ENCODE measurements at places on chromosomes 7 and 10.

DNA sequence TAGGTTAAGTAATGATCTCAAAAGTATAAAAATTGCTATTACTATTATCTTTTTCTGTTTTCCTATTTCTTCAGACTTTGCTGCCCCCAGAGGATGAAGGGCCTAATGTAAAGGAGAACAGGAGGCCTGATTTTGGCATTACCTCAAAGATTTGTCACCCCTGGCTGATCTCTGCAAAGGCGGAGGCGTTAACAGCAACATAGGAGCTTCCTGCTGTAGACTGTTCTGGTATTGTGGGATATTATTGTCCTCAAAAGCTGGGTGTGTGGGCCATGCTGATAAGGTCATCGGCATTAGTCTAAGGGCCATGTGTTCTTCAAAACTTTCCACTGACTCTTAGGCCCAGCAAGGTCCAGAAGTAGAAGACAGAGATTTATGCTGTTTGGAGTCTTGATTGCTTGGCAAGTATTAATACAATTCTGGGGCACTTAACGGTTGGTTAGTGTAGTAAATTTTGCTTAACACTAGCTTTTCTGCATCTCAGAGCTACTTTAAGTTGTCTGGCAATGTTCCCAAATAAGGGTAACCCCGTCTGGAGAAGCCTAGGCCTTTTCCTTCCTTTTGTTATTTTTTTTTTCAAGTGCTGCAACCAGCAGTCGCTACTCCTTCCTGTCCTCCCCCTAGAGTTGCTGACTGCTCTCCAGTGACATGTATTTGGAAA lies 14.0 kb upstream of the ENTPD1 start:
- DNase-seq = no peak

- no peak for DNase-seq
Observed at GRCh38 chr7:98500764-98501163, 99.9 kb upstream of the BAIAP2L1 start.

GRCh38 chr10:133393401-133394063 lies 425 bp upstream of the MTG1 start:
- DNase-seq = no peak

DNA sequence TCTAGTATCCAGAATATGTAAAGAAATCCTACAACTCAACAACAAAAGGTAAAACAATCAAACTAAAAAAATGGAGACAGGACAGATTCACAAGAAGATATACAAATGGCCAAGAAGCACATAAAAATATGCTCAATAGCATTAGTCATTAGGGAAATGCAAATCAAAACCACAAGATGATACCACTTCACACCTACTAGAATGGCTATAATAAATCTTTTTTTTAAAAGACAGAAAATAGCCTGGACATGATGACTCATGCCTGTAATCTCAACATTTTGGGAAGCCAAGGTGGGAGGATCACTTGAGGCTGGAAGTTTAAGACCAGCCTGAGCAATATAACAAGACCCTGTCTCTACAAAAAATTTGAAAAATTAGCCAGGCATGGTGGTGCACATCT lies 27.9 kb upstream of the CHCHD3 start:
- no peak for DNase-seq

GRCh38 chr10:9275861-9276260 lies 1221.4 kb downstream of the GATA3 start:
- no peak for DNase-seq

DNA sequence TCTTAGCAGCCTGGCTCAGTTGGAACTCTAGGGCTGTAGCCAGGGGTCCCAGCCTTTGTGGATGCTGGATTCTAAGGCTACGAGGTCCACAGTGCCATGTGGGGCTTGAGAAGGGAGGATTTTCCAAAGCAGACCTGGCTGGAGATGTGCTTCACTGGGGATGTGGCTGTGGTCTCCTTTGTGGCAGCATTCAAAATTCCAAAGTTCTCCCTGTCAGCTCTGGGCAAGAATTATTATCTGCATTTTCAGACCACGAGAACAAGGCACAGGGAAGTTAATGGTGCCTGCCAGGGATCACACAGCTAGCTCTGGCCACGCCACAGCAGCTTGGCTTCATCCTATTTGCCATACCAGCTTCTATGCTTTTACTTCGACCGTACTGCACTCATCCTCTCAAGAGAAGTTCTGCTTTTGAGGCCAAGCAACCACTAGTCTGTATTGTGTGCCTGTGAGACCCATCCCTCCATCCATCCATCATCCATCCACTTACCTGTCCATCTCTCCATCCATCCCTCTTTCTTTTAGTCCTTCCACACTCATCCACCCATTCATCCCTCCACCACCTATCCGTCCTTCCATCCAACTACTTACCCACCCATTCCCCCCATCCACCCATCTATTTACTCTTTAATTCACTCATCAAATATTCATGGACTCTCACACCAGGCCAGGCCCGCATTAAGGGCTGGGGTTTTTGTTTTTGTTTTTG lies 71.5 kb downstream of the ZMIZ1 start:
- no peak for DNase-seq

DNA sequence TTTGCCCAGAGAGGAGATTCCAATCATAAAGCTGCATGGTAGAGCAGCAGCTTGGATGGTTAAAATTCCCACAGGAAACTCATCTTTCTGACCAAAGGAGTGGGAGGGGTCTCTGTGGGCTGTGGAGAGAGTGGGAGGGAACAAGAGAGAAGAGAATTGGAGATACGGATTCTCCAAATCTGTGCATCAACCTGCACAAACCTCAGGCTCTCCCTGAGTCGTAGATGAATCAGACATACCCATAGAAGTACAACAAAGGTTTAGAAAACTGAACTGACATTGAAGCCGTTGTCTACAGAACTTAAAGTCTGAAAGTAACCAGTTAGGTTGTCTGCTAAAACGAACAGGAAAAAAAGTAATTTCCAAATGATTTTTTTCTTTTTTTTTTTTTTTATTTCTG lies 41.9 kb downstream of the CYCS start:
- no peak for DNase-seq

- no peak for DNase-seq
Observed at GRCh38 chr7:71987200-71987767, 424.9 kb downstream of the CALN1 start.

- no peak for DNase-seq
Observed at GRCh38 chr10:29636178-29636577, 1.4 kb upstream of the SVIL start.

DNA sequence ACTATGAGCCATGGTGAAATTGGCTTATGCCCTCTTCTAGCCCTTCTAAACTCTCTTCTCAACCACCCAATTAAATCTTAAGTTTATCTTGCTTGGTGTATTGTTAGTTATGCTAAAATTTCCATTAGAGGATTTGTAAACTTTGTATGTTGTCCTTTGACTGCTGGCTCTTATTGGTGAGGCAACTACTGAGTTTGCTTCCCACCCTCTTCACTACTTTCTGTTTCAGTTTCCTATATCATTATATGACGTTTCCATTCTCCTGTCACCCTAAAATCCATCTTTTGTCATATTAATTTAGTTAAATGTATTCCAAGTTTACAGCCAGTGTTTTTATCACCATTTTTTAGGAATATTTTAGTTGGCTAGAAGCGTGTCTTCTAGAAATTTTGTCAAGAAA lies 80.9 kb upstream of the VWC2 start:
- DNase-seq = no peak

DNA sequence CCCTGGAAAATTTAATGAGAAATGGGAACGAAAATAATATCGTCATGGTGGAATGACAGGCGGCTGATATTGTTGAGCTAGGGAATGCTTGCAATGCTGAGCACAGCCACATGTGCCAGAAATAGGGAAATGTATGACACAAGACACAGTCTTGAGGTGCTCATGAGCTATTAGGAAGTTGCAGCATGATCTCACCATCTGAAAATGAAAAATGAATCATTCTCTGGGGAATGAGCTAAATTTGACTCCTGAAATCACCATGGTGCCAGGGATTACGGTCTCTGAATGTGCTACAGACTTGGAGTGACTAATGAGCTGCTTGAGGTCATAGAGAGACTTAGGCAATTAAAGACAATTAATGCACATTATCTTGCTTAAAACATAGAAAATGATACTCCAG lies 845.0 kb downstream of the CNTNAP2 start:
- DNase-seq = no peak

DNA sequence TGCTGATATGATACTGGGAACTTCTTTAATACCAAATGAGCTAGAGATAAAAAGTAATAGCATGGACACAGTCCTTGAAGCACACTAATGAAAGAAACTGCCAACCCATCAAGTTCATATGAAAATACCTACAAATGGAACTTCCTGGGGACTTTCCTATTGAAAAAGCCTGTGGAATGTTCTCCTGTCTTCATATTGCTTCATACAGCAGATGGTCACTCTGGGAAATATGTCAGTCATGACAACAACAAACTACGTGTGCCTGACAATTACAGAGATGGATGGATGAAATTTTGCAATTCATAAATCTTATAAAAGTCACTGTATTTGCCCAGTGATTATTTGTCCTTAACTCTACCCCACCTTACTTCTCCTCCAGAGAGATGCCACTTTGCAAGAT lies 106.6 kb upstream of the COL1A2 start:
- no peak for DNase-seq

- no peak for DNase-seq
Observed at GRCh38 chr10:108112218-108112617, 947.7 kb upstream of the SORCS1 start.

GRCh38 chr7:32611201-32612099 lies 116.2 kb downstream of the AVL9 start:
- no peak for DNase-seq

DNA sequence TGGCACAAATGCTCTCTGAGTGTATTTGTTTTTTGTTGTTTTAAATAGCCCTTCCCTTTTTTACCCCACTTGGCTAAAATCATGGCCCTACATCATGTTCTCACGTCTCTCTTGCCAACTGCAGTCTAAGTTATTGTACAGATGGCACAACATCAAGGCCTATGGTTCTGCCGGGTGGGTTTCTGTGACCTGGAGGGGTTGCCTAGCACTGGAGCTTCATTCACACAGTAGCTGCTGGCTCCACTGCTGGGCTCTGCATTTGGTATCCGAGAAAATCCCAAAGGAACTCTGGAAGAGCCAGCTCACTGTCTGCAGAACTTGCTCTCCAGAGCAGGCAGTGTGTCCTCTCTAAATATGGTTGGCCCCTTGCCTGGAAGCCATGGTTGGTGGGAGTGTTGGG lies 120.6 kb downstream of the LRRC4 start:
- no peak for DNase-seq

DNA sequence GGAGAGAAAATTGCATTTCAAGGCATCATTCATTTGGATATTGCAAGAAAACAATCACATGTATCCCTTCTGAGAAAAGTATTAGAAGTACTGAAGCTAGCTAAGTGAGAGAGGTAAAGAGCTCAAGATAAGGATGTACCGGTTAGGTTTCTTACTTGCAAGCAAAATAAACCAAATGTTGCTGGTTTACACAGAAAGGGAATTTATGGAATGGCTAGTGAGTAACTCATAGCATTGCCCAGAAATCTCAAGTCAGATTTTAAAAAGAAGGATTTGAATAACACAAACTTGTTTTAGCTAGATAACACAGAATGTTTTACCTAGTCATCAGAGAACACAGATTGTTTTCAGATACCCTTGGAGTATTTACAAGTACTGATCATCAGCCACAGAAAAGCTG lies 30.6 kb downstream of the KLHL7 start:
- DNase-seq = no peak

- DNase-seq = no peak
Observed at GRCh38 chr7:2488272-2488645, 12.1 kb upstream of the GRIFIN start.

GRCh38 chr7:27102581-27103442 lies at the start of gene HOXA2:
Gene HOXA2 (minus strand): TSS chr7:27102683. CDS start chr7:27102500, 183 bp downstream.
- no peak for DNase-seq

DNA sequence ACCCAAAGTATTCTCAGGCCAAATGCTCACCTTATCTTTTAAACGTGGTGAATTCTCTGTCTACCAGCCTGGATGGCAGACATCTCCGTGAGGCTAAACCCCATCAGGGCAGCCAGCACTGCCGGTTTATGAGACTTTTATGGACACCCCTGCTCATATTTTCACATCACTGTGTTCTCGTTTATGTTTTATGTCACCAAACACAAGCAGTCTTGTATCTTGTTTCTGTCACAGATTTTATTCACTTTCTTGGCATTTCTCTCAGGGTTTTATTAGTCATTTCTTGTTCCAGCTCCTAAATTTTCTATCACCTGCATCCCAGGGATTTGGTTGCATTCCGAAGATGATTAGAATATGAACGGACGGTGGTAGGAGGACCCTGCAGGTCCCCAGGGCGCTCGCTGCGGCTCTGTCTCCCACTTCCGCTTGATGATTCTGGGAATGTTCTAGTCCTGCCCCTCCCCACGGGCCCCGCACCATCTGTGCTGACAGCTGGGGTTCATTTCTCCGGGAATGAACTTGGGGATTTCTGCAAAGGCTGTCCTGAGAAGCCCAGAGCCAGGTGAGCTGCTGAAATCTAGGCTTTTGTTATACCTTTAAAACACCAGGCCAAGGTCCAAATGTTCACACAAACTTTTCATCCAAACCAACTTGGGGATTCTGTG lies 217.6 kb downstream of the GFRA1 start:
- no peak for DNase-seq

- no peak for DNase-seq
Observed at GRCh38 chr7:673681-674453, 52.6 kb upstream of the DNAAF5 start.

DNA sequence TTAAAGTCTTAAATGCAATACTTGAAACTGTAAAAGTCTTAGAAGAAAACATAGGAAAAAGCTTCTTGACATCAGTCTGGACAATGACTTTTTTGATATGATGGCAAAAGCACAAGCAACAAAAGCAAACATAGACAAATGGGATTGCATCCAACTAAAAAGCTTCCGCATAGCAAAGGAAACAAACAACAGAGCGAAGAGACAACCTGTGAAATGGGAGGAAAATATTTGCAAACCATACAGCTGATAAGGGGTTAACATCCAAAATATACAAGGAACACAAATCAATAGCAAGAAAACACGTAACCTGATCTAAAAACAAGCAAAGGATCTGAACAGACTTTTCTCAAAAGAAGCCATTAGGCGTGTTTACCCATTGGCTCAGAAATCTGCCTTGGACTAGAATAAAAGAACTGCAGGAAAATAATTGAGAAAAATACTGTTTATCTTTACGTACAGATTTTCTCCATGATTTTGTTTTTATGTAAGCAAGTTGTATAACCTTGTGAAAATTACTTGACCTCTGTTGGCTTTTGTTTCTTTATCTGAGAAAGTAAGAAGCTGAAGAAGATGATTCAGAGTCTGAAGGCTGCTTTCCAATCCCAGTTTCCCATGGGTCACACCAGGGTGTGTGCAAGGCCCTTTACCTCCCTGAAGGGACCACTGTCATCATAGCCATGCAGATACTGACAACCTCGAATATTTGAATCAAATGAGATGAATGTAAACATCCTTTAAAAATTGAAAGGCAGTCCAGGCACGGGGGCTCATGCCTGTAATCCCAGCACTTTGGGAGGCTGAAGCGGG lies 99.1 kb upstream of the LANCL2 start:
- DNase-seq = peak; percentile 53

- no peak for DNase-seq
Observed at GRCh38 chr7:47180516-47180826, 401.4 kb downstream of the TNS3 start.

DNA sequence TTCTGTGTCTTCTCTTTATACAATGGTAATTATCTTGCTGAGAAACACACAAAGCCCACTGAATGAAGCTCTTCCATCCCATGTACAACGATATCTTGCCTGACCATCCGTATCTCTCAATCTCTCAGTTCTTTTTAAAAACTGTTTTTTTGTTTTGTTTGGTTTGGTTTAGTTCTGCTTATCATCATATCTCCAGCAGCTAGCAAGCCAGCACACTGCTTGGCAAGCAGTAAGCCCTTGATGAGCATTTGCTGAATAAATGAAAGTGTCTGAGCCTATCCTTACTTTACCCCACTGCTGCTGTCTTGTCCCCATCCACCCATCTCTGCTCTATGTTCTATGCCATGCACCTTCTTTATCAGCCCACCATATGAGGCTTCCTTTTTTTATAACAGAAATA lies 34.2 kb downstream of the ITGB1 start:
- DNase-seq = no peak

Measured in NCI-H2029 treated with DMSO at 0.1 percent for 48 hours (cell line).